ENCODE measurements at places on chromosomes 2 and 18.

DNA sequence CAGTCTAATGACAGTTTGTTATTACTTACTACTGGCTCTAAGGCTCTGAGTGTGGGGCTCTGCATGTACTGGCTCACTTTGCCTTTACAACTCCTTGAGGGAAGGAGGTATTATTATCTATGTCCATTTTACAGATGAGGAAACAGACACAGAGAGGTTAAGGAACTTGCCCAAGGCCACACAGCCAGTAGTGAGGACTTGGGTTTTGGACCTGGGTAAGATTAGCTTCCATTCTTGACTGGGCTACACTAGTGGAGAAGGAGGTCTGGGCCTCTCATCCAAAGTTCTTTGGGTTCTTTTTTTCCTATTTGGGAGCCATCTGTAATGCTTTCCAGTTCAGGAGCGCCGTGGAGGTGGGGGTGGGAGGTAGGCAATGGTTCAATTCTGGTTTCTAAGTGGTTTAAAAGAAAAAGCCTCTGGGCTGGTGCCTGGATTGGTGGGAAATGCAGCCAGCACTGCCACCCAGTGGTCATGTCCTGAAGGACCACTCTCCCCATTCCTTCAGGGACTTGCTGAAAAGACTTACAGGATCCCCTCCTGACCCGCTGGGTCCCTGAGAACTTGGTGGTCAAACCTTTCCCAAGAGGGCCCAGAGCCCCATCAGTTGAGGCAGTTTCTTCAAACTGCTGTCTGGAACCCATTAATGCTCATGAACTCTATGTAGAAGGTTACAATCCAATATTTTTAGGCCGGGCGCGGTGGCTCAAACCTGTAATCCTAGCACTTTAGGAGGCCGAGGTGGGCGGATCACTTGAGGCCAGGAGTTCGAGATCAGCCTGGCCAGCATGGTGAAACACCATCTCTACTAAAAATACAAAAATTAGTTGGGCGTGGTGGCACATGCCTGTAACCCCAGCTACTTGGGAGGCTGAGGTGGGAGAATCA lies 38.6 kb upstream of the NOTO start:
- no peak for DNase-seq

DNA sequence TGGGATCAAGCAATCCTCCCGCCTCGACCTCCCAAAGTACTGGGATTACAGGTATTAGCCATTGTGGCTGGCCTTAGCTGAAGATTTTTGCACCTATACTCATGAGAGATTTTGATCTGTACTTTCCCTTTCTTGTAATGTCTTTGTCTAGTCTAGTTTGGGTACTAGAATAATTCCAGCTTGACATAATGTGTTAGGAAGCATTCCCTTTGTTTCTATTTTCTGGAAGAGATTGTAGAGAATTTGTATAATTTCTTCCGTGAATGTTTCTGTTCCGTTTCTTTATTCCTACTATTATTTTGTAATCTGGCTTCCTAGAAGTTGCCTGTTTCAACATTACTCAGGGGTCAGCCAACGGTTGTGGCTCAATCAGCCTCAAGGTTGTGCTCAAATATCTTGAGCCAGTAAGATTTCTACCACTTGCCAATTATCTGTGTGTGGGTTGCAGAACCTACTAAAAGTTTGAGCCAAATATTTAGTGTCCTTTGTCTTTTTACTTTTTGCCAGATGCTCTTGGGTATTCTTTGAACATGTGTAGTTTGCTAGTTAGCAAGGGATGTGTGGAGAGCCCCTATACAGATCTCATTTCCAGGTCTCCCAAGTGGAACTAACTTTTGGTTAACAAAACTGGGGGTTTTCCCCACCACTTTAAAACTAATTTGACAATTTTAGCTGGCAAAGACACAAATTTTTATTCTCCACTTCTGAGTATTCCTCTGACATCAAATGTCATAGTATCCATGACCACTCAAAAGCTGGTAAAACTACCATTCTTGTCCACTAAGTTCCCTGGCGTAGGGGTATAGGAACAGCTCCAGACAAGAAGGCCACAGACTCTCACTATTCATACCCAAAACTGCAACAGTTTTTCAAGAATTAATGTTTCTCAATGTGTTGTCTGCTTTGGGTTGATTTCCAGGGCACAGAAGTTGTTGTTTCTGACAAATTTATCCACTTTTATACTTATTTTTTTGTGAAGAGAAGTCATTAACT lies 42.8 kb upstream of the BAZ2B start:
- no peak for DNase-seq

DNA sequence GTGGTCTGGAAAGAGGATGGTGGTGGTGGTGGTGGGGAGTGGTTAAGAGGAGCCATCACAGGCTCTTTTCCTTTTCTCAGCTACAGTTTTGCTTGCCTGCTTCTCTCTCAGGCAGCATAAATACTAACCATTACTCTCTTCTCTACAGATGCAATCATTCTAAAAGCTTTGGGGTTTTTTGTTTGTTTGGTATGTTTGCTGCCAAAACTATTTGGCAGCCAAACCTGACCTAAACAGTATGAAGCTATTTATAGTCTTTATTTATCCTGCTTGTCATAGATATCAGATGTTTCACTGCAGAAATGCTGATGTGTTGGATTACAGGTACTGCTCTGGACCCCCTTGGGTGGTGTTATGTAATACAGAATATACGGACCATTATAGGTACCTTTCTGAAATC lies 15.3 kb downstream of the SIX3 start:
- no peak for DNase-seq

DNA sequence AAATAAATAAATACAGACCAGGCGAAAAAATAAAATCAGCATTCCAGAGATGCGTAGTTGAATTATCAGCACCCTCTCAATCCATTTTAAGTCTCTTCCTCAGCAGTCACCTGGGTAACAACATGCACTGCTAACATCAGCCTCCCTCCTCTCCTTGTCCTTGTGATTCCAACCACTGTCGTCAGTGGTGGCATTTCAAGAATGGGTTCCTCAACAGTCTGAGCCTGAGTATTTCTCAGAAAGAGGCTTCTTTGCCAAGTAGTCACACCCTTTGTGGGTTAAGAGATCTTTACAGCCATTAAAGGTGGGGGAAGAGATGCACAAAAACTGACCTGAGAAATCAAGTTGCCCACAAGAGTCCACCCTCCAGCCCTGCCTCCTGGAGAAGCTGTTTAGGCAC lies 39.0 kb downstream of the NOL10 start:
- DNase-seq = no peak

GRCh38 chr2:105848367-105848766 lies 103.7 kb downstream of the NCK2 start:
- DNase-seq = no peak

Data from stimulated activated CD4-positive, alpha-beta T cell treated with anti-CD3 and anti-CD28 coated beads, Interleukin-1b, Interleukin-23, amount 100 ng/mL, for 1 hour (primary cell).